ENCODE measurements at places on chromosomes 1 and 21. TPM values are rescaled to one million over a fixed set of nuclear protein-coding genes. Genes with fewer than 3 reads are reported as not detected.

Gene KRTAP12-2
- total RNA-seq = not detected

- no peak overlapping the region for H3K4me3 ChIP-seq
- no peak for DNase-seq
- no peaks in the 10 kb centered on the region for H3K27me3 ChIP-seq
- peaks cover 17% of the 10 kb centered on the region for H3K36me3 ChIP-seq
- no peaks in the 10 kb centered on the region for H3K4me1 ChIP-seq
Measured at GRCh38 chr1:20975668-20976067, 188.6 kb upstream of the HP1BP3 start.

Gene PTGS2
- total RNA-seq = 2.0 TPM

DNA sequence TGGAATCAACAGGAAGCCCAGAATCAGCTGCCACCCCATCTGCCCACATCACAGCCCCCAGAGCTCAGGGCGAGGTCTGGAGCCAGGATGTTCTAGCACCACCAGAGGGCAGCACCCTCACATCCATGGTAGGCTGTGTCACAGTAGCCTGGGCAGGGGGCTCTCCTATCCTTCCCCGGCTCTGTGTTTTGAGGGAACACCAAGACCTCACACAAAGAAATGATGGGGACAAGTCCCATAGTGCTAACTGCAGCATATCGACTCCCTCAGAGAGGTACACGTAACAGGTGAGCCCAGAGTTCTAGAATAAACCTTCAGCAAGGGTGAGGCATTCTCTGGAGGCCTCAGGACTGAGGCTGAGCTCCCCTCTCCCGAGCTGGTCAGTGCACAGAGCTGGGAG, 2.3 kb upstream of the KCNC4 start:
- DNase-seq = peak; percentile 89
- peaks cover 4% of the 10 kb centered on the region for H3K36me3 ChIP-seq
- no peak overlapping the region for H3K4me3 ChIP-seq
- H3K27me3 ChIP-seq = no peaks in the 10 kb centered on the region
- H3K4me1 ChIP-seq = peaks cover 45% of the 10 kb centered on the region
- no peak overlapping the region for H3K27ac ChIP-seq

Gene OR2T2
- not detected for total RNA-seq

DNA sequence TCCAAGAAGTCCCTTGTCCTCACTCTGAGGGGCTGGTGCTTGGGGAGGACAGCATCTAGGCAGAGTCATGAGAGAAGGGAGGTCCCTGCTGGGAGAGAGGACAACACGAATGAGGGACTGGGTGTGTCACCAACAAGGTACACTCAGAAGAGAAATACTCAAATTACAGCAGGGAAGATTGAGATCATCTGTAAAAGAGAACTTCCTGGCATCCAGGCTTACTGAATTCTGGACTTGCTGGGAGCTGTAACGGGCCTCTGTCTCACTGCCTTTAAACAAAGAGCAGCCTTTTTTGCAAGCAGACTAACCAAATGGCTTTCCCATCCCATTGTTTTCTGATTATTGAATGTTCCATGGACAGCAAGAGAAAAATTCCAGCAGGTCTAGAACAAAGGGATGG, 195.7 kb upstream of the RAB4A start:
- no peaks in the 10 kb centered on the region for H3K27me3 ChIP-seq
- H3K4me3 ChIP-seq = no peak overlapping the region
- DNase-seq = no peak
- no peaks in the 10 kb centered on the region for H3K36me3 ChIP-seq

- no peak for DNase-seq
- H3K27ac ChIP-seq = no peak overlapping the region
- H3K4me1 ChIP-seq = peaks cover 3% of the 10 kb centered on the region
- no peak overlapping the region for H3K4me3 ChIP-seq
- H3K27me3 ChIP-seq = no peaks in the 10 kb centered on the region
Measured at GRCh38 chr1:206457408-206458120, 12.7 kb upstream of the IKBKE start.

- H3K36me3 ChIP-seq = no peaks in the 10 kb centered on the region
- no peak overlapping the region for H3K4me3 ChIP-seq
- no peaks in the 10 kb centered on the region for H3K27me3 ChIP-seq
- no peaks in the 10 kb centered on the region for H3K4me1 ChIP-seq
Measured at GRCh38 chr21:27639286-27639685, 672.4 kb upstream of the ADAMTS5 start.

- H3K36me3 ChIP-seq = peaks cover 2% of the 10 kb centered on the region
- H3K27ac ChIP-seq = no peak overlapping the region
- DNase-seq = no peak
Measured at GRCh38 chr1:17184161-17184665, 20.7 kb upstream of the PADI1 start.

Gene FAM167B
- 0.42 TPM for total RNA-seq

DNA sequence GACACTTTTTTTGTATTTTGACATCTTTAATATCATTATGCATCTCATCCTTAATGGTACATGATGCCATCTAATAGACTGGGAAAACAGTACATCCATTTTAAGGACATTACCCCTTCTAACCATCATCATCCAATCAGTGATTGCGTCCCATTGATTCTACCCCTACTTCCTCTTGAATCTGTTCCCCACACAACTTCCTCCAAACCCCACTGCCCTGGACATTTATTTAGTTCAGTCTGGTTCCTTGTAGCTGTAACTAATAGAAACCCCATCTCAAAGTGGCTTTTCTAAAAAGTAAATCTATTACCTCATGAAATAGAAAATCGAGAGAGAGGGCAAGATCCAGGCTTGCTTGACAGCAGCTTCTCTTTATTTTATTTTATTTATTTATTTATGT, 2.1 kb upstream of the ITLN1 start:
- H3K27ac ChIP-seq = no peak overlapping the region
- no peaks in the 10 kb centered on the region for H3K27me3 ChIP-seq
- H3K4me3 ChIP-seq = no peak overlapping the region
- H3K36me3 ChIP-seq = no peaks in the 10 kb centered on the region

GRCh38 chr21:25402134-25402961, 204.9 kb downstream of the MRPL39 start:
- no peak for DNase-seq
- H3K36me3 ChIP-seq = peaks cover 8% of the 10 kb centered on the region
- peaks cover 13% of the 10 kb centered on the region for H3K4me1 ChIP-seq
- peaks cover 7% of the 10 kb centered on the region for H3K27me3 ChIP-seq
- no peak overlapping the region for H3K27ac ChIP-seq

- H3K36me3 ChIP-seq = no peaks in the 10 kb centered on the region
- no peak for DNase-seq
- no peak overlapping the region for H3K4me3 ChIP-seq
- H3K27ac ChIP-seq = no peak overlapping the region
- no peaks in the 10 kb centered on the region for H3K4me1 ChIP-seq
Measured at GRCh38 chr21:41774467-41775148, 7.8 kb upstream of the RIPK4 start.

Gene CCDC185
- not detected for total RNA-seq

DNA sequence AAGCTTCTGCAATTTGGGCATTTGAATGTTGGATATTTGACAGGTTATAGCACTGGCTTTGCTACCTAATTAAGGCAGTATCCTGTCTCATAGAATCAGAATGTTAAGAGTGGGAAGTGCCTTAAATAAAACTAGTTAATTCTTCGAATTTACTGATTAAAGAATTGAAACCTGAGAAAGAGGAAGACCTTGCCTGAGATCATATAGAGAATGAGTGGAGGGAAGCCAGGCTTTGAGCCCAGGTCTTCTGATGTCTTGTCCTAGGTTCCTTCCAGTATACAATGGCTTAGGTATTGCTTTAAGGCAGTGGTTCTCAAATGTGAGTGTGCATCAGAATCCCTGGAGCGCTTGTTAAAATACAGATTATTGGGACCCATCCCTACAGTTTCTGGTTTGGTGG, 20.9 kb upstream of the SH3BGRL3 start:
- H3K36me3 ChIP-seq = peaks cover 60% of the 10 kb centered on the region
- no peak overlapping the region for H3K27ac ChIP-seq
- H3K4me1 ChIP-seq = no peaks in the 10 kb centered on the region
- no peak overlapping the region for H3K4me3 ChIP-seq

- no peaks in the 10 kb centered on the region for H3K27me3 ChIP-seq
- DNase-seq = peak; percentile 25
- H3K4me3 ChIP-seq = peak overlapping the region; percentile 47
- H3K27ac ChIP-seq = no peak overlapping the region
Measured at GRCh38 chr1:23184212-23184934, 15.7 kb upstream of the LUZP1 start.

Gene CD247
- total RNA-seq = 73.5 TPM

Gene SUSD4
- 1.8 TPM for total RNA-seq

DNA sequence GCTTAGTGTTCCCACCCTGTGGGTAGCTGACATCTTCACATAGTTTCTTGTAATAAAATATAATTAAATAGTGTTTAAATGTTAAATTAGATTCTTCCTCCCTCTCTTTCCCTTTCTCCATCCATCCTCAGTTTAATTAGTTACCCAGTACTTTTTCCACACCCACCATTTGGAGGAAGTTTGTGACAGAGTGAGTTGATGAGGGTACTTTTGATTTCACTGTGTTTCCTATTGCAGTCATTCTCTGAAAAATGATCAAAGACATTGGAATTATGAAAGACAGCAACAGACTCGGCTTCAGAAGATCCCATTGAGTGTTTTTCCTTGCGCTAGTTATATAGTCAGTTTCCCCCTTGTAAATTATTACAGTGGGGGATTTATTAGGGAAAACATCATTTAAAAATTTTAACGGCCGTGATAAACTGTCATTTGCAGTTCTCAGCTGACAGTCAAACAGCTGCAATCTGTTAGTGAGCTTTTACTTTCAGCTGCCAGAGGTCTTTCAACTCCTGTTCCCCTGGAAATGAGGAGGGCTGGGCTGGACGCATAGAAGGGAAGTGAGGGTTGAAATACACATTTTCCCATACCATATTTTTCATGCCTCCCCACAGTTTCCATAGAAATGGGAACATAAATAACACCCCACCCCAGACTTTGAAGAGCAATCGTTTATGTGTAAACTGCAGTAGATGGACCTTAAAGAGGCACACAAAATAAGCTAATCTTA, 61.3 kb upstream of the CACYBP start:
- no peak for DNase-seq
- H3K27me3 ChIP-seq = no peaks in the 10 kb centered on the region
- H3K4me3 ChIP-seq = no peak overlapping the region

GRCh38 chr1:3993619-3994375, 93.7 kb upstream of the C1orf174 start:
- DNase-seq = no peak
- H3K4me3 ChIP-seq = no peak overlapping the region
- H3K27ac ChIP-seq = no peak overlapping the region
- peaks cover 14% of the 10 kb centered on the region for H3K27me3 ChIP-seq
- peaks cover 2% of the 10 kb centered on the region for H3K36me3 ChIP-seq

DNA sequence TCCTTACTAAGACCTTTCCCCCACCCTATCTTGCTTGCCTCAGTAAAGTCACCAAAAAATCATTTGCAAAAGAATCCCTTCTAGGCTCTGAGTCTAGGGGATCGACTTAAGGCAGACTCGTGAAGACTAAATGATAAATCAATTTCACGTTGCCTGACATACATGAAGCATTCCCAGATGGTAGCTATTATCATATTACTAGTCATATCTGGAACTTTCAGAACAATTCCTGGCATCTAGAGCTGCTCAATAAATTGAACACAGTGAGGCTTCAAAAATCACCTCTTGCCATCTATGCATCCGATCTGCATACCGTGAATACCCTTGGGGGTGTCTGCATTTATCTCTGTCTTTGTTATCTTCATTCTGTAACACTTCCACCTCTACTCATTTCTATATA, 49.6 kb upstream of the DAB1 start:
- DNase-seq = no peak
- H3K4me3 ChIP-seq = no peak overlapping the region

GRCh38 chr1:35650416-35650815, 9.1 kb upstream of the PSMB2 start:
- H3K4me1 ChIP-seq = no peaks in the 10 kb centered on the region
- H3K36me3 ChIP-seq = no peaks in the 10 kb centered on the region
- no peak overlapping the region for H3K4me3 ChIP-seq
- H3K27me3 ChIP-seq = no peaks in the 10 kb centered on the region

Gene RAVER2
- 2.5 TPM for total RNA-seq

DNA sequence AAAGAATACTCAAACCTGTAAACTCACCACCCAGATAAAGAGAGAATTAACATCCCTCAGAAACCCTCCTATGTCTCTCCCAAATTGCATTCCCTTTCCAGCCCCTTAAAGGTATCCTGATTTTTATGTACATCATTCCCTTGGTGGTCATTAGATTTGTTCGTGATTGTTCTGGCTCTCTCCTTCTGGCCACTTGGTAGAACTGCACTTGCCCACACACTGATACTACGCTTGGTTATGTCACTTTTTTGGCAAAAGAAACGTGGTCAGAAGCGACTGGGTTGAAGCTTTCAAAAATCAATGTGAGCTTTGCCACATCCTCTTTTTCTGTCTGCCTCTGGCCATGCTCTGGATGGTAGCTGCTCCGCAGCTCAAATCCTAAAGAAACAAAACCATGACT, 76.3 kb downstream of the KRTAP19-8 start:
- no peaks in the 10 kb centered on the region for H3K36me3 ChIP-seq
- DNase-seq = no peak
- no peak overlapping the region for H3K4me3 ChIP-seq
- peaks cover 4% of the 10 kb centered on the region for H3K27me3 ChIP-seq
- H3K27ac ChIP-seq = no peak overlapping the region

DNA sequence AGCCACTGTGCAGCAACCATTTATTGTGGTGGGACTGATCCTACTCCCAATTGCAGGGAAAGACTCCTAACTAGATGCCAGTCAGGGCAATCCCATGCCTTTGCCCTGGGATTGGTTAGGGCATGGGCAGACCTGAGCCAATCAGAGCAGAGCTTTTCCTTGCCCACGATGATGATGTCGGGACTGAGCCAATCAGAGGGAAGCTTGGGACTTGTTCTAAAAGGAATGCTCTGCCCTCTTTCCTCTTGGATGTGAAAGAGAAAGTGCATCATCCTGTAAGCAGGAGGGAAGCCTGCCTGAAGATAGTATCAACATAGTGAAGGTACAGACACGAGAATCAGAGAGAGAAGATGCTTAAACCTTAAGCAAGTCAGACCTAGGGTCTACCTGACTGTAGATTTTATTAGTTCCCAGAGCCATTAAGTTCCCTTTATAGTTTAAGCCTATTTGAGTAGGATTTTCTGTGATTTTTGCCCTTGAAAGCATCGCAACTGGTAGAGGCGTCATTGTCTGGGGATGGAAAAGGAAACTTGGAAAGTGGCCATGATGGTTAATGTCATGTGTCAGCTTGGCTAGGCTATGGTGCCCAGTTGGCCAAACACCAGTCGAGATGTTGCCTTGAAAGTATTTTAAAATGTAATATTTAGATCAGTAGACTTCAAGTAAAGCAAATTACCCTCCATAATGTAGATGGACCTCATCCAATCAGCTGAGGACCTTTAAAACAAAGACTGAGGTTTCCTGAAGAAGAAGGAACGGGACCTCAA, 19.9 kb downstream of the IRF2BP2 start:
- H3K27ac ChIP-seq = no peak overlapping the region
- no peaks in the 10 kb centered on the region for H3K36me3 ChIP-seq
- DNase-seq = no peak
- H3K4me1 ChIP-seq = peaks cover 9% of the 10 kb centered on the region
- no peak overlapping the region for H3K4me3 ChIP-seq
- no peaks in the 10 kb centered on the region for H3K27me3 ChIP-seq

- DNase-seq = no peak
- H3K27me3 ChIP-seq = no peaks in the 10 kb centered on the region
- H3K4me1 ChIP-seq = peaks cover 2% of the 10 kb centered on the region
- no peak overlapping the region for H3K27ac ChIP-seq
- peaks cover 2% of the 10 kb centered on the region for H3K36me3 ChIP-seq
- no peak overlapping the region for H3K4me3 ChIP-seq
Measured at GRCh38 chr1:63621698-63622097, 28.5 kb downstream of the PGM1 start.

- peak; percentile 22 for DNase-seq
- no peaks in the 10 kb centered on the region for H3K27me3 ChIP-seq
- peaks cover 32% of the 10 kb centered on the region for H3K36me3 ChIP-seq
- peak overlapping the region; percentile 87 for H3K4me3 ChIP-seq
- peaks cover 18% of the 10 kb centered on the region for H3K4me1 ChIP-seq
- no peak overlapping the region for H3K27ac ChIP-seq
Measured at GRCh38 chr1:182389619-182390047, 2.0 kb downstream of the GLUL start.

All from activated naive CD4-positive, alpha-beta T cell treated with anti-CD3 and anti-CD28 coated beads for 36 hours (primary cell).